ENCODE measurements at places on chromosomes 11 and 22.

- no peak for DNase-seq
Observed at GRCh38 chr11:2461253-2461955, 16.6 kb downstream of the KCNQ1 start.

GRCh38 chr11:108983636-108984420 is 319.0 kb downstream of the DDX10 start:
- DNase-seq, result no peak

GRCh38 chr11:120579611-120580031 is 68.1 kb downstream of the GRIK4 start:
- no peak for DNase-seq

DNA sequence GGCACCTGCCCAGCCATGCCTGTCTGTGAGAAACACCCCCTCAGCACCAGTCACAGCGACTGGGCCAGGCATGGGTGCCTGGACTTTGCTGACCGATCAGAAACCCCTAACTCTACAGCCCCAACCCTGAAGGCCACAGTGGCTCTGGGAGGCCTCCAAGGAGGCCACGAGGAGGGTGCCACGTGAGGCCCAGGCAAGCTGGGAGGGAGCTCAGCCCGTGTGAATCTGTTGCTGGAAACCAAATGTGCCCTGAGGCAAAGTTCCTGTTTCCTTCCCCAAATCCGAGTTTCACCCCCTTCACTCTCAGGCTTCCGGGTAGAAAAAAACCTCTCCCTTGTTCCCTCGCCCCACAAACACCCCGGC is 1.3 kb downstream of the UNC93B1 start:
- no peak for DNase-seq

GRCh38 chr11:80502511-80502910 is 1061.7 kb upstream of the TENM4 start:
- DNase-seq, result no peak

DNA sequence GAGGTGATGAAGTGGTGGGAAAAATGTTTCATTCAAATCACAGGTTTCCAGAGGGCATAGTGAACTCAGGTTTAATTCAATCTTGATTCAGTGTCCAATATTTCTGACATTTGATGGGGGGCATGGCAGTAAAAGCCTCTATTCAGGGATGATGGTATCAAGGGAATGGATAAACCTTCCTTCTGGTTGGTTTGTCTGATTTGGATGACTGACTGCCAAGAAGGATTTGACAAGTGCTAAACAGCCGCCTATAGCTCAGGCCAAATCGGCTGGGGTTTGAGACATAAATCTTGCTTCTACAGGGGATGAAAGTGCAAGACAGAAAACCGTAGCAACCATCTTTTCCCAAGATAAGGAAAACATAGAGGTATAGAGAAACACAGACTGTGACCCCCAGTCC is 121.8 kb upstream of the C11orf87 start:
- DNase-seq, result no peak

DNA sequence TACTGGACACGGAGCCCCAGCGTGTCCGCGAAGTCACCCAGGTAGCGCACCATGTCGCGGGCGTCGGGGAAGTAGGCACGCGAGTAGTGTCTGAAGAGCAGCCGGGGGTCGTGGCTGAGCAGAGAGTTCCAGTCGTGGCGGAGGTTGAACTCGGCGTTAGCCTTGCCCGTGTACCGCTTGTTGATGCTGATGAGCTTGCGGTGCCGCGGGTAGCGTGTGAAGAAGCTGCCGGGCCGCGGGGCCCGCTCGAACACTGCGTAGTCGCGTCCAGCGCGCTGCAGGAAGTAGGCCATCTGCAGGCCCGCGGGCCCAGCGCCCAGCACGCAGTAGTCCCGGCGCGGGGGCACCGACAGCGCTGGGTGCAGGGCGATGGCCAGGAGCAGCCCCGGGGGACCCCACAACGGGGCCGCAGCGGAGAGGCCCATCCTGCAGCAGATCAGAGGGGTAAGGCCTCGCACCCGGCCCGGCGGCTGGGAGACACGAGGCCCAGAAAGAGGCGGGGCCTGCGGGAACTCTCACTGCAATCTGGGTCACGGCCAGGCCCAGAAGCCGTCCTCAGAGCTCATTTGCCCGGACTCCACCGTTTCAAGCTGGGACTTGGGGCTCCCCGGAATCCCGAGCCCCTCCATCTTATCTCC is 723 bp downstream of the FOXRED2 start:
- DNase-seq, result no peak

- no peak for DNase-seq
Observed at GRCh38 chr22:23774114-23774921, 1.7 kb downstream of the MMP11 start.

GRCh38 chr11:103939694-103940093 is 96.7 kb upstream of the DDI1 start:
- no peak for DNase-seq

DNA sequence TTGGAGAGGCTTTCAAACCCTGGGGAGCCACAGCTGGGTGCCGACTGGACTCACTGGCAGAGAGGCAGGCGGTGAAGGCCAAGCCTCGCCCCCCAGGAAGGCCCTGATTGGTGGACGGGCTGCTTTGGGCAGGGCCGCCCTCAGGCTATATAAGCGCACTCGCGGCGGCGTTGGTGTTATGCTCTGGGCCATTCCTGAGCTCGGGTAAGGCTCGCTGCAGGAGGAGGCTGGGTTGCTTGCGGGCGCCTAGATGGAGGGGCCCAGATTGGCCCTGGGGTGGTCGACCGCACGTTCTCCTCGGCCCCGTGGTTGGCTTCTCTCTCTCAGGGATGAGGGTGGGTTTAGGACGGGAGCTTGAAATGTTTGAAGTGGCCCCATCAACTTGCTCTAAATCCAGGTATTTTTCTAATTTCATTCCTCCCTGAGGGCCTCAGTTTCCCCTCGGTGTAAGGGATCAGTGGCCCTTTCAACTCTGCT is at the start of gene SPDYC:
Gene SPDYC, plus strand, starts transcription at position 176 of the 477 bp plus-strand sequence. CDS start 1,125 bp downstream, outside the sequence.
- no peak for DNase-seq

DNA sequence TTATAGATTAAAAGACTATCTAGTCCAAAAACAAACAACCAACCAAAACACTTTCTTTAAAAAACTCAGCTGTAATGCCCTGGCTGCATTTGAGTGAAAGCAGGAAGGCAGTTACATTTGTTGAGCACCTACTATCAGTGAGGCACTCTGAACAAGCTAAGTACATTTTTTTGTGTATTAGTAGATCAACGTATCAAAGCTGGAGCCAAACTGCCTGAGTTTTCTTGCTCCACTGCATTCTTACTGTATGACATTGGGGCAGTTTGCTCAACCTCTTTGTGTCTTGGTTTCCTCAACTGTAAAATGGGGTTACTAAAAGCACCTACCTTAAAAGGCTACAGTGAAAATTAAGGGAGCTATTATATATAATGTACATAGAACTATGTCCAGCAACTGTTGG is 22.0 kb downstream of the COA4 start:
- peak; percentile 12 for DNase-seq

DNA sequence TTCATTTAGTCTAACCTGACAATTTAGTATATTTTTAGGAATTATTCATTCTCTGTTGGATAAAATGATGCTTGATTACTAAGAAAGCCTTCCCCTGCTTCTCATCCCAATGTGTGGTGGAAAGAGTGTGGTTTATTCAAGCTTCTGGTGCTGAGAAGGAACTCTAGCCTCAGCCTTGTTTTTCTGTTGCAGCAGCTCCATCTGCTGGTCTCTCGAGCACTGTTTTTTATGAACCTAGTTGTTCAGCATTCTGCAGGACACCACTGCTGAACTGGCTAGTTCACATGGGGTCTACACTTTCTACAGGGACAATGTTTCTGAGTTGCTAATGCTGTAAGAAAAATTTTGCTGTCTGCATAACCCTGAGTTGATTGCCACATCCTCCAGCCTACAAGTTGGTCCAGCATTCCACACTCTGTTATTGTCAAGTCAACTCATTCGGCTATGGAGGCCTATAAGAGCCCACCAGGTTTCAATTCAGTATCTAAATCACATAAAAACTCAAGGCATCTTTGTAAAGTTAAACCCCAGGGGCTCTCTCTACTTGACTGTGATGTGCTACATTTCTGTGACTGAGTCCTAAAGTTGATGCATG is 14.3 kb downstream of the OR2AG2 start:
- peak; percentile 61 for DNase-seq

DNA sequence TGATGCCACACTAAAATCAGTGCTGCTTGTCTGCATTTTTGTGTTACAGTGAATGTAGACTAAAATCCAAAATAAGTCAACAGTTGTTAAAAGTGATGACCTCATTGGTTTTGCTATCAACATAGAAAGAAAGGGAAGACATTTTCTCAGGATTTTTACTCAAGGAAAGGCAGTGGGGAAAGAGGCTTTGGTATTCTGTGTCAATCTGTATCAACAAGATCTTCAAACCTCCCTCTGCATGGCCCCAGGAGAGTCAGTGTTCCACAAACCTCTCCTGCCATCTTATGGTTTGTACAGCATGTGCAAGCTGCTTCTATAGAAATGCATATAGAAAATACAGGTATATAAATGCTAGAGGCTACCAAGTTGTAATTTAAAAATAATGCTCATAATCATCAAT is 13.8 kb upstream of the OR51M1 start:
- DNase-seq, result peak; percentile 55

DNA sequence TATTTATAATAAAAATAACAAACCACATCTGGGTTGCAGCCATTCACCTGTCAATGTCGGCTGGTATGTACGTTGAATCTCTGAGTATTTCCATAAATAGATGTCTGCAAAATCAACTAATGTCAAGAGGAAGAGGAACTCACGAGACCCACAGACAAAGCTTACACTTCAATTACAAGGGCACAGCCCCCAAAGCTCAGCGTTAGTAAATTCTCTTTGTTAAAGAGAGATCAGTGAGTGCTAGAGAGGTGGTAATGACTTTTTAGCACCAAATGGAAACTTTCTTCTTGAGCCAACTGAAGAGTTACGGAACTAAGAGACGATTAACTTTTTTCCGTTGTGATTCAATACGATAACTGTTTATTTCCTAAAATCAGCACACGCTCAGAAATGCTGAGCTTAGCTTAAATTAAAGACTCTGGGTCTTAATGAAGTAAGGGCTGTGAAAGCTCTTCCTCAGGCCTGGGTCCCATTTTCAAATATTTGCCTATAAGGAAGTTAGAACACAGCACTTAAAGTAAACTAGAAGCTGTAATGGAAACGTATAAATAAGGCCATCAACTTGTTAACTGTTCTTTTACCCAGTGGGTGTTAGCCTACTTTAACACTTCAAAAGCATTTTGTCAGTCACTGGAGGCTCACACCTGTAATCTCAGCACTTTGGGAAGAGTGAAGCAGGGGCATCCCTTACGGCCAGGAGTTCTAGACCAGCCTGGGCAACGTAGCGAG is 22.8 kb upstream of the TFIP11 start:
- DNase-seq, result no peak

- no peak for DNase-seq
Observed at GRCh38 chr11:59783632-59784090, 26.9 kb downstream of the MRPL16 start.

All from AG08396 (cell line).